ENCODE measurements at places on chromosomes 16 and 17.

DNA sequence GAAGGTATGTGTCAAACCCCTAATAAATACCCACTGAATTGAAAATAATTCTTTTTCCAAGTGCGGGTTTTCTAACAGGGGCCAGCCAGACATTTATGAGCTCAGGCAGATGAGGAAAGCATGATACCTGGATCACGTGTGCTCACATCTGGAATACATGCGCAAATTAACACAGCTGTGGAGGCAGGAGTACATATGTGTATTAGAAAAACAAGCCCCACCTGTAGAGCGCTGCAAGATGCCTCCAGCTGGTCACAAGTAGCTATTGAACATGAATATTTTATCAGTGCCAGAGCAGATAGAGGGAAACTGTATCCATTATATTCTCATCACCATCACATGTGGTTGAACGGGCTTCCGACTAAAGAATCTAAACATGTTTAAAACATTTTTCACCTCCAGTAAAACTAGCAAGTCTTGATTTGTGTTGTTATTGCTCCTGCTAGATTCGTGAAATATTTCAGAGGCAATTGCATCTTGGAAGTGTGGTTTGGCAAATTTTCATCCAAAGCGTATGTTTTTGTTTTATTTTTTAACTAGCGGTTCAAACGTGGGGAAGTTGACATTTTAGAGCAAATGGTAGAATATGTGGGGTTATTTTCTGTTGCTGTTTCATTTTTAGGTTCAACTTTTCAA is 482.8 kb downstream of the CDH13 start:
- no peak for DNase-seq

DNA sequence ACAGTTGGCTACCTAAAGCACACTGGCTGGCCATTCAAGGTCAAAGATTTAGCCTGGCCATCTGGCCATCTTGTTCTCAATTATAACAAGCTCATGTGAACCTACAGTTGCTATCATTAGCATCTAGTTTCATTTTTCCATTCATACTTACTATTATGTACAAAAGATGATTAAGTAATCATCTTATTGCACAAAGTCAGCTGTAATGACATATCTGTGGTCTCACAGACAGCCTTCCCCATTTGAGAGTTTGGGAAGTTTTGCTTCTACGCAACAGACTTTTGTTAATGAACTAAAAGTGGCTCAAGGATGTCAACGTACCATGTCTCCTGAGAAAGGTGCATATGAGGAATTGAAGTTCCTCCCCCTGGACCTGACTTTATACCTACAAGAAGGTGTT is 51.3 kb downstream of the HS3ST3B1 start:
- DNase-seq = no peak

DNA sequence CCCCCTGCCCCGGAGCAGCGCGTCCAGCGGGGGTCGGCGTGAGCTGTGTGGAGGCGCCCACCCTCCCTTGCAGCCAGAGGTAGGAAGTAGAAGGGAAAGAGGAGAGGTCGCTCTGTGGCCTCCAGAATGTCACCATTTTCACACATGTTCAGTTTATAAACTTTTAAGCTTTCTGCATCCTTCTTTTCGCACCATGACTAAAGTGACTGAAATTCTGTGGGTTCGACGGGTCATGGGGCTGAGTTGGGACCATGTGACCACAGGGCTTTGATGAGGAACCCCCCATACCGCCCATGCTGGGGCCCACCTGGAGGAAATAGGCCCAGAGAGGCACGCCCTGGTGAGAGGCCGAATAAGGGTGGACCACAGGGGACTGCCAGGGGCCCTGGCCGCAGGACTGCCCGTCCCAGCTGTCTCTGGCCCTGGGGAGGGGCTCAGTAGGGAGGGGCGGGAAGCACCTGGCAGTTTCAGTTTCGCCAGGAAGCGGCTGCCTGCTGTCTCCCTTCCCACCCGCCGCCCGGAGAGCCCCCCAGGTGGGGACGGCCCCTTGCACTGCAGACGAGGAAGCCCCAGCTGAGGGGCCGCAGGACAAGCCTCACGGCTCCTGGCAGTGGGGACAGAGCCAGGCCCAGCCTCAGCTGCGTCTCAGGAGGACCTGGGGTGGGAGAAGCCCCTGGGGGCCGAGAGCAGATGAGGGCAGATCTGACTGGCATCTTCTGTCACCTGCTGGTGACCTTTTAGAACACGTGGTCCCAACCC is 9.0 kb downstream of the CBFA2T3 start:
- DNase-seq = no peak

DNA sequence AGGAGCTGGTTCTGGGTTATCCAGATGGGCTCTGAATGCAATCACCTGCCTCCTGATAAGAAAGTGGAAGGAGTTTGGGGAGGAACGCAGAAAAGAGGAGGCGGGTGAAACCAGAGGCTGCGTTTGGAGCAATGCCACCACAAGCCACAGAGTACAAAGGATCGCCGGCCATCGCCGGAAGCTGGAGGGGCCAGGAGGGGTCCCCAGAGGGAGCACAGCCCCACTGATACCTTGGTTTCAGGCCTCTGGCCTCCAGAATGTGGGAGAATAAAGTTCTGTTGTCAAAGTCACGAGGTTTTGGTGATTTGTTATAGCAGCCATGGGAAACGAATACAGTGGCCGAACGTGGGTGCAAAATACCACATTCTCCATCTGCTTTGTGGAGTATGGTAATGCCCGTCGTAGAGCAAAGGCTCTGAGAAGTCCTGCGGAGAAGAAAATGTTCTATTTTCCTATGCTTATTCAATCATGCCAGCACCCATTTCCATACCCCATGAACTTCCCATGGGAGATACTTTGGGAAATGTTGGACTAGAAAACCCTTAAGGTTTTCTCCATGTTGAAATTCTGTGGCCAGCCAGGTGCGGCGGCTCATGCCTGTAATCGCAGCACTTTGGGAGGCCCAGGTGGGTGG is 51.4 kb downstream of the ZDHHC7 start:
- no peak for DNase-seq

DNA sequence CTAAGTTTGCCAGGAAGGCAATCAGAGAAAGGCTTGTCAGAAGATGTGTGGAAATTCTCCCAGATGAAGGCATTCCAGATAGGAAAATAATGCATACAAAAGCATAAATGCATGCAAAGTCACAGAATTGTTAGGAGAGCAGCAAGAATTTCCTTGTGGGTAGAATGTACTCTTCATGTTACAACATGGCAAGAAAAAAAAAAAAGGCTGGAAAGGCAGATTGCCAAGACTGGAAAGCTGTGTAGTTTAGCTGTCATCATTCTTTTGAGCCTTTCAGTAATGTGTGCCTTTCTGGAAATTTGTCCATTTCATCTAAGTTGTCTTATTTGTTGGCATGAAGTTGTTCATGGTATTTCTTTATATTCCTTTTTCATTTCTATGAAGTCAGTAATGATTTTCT is 71.0 kb upstream of the EFCAB3 start:
- DNase-seq = no peak

DNA sequence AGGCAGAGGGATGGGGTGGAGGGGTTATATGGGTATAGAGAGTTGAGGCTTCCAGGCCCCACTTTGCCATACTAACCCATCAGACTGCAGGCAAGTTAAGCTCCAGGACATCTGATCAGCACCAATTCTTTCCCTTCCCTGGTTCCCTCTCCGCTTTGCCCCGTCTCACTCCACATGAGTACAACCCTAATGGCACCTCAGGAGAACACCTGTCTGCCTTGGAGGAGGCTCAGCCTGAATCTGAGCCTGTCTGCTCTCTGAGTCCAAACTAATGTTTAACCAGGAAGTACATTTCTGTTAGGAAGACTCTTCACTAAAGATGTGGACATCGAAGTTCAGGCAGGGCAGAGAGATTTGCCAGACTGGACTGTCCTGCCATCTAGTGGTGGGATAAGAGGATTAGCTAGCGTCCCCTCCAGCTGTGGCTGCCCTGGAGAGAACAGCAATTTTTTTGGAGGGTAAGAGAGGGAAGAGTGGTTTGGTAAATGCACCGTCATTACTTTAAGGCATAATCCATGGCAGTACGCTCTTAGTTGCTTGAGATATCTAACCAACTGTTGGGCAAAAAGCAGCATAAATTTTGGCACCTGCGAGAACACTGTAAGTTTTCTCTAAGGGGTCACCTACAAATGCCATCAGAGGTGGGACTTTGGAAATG is 29.2 kb upstream of the LRRC75A start:
- DNase-seq = peak; percentile 52

DNA sequence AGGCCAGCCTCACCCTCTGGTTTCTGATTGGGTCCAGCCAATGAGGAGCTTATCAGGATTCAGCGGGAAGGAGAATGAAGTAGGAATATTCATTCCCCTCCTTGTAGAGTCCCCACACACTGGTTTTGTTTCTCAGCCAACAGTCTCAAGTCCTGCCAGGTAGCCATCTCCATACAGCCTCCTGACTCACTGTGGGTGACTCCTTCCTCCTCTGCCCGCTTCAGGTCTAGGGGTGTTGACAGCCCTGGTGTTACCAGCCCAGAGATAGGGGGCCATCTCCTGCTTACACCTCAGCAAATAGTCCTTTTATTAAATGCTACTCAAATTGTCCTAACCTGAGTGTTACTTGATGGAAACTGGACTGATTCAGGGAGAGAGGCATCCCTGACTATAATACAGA is 4.0 kb upstream of the MFAP4 start:
- DNase-seq = no peak

GRCh38 chr17:30957741-30958140 is 13.1 kb upstream of the RNF135 start:
- DNase-seq = no peak

- DNase-seq = peak; percentile 45
Observed at GRCh38 chr17:50479522-50480141, 972 bp downstream of the RSAD1 start.

DNA sequence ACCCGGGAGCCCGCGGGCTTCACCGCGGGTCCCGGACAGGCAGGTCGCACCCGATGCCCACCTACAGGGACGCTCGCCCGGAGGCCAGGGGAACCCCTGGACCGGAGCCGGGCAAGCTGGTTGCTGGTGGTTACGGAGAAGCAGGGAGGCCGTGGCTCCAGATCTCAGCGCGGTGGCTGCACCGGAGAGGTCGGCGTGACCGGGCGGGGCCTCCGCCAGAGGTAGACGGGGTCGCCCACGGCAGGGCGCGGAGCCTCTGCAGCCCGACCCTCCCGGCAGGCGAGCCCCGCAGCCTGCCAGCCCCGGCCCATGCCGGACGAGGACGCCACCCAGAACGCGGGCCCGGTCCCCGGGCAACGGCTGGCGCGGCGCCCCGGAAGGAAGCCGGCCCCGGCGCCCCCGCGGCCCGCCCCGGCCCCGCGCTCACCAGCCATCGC is 341 bp downstream of the PCYT2 start:
- no peak for DNase-seq

GRCh38 chr17:50026837-50027171 is 29.1 kb upstream of the ITGA3 start:
- peak; percentile 69 for DNase-seq

- no peak for DNase-seq
Observed at GRCh38 chr16:72246423-72246822, 74.5 kb upstream of the PMFBP1 start.

GRCh38 chr17:68641276-68642117 is 40.3 kb upstream of the FAM20A start:
- no peak for DNase-seq

GRCh38 chr17:70107441-70107840 is 32.4 kb downstream of the KCNJ16 start:
- DNase-seq = no peak

DNA sequence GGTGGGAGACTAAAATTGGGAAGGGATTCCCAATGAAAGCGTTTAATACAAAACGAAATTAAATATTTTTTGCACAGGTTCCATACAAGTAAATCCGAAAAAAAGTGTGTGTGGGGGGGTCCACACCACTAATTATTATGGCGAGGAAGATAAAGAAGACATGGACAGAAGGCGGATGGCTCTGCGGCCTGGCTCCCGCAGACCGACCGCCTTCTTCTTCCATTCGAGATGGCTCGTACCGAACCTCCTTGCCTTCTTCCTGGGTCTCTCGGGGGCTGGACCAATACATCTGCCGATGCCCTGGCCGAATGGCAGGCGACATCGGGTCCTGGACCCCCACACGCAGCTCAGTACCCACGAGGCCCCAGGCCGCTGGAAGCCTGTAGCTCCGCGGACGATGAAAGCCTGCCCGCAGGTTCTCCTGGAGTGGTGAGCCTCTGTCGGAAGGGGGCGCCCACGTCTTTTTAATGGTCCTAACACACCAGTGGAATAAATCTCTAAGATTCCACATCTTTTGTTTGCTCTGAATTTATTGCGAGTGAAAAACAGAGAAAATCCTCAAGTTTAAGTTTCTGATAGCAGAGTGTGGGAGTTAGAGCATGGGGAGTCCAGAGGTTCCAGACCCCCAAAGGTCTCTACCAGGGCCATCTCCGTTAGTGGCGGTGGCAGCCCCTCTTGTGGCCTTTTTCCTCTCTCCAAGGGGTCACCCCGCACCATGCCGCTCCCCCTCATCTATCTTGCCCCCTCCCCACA is 1.4 kb downstream of the PRAC2 start:
- DNase-seq = peak; percentile 69

- no peak for DNase-seq
Observed at GRCh38 chr16:75114946-75115825, 1.4 kb downstream of the LDHD start.

GRCh38 chr16:88883117-88883895 is 16.8 kb upstream of the PABPN1L start:
- no peak for DNase-seq

- no peak for DNase-seq
Observed at GRCh38 chr17:14372461-14372860, 71.6 kb downstream of the HS3ST3B1 start.

- DNase-seq = no peak
Observed at GRCh38 chr17:74631468-74632450, 8.2 kb upstream of the CD300E start.

DNA sequence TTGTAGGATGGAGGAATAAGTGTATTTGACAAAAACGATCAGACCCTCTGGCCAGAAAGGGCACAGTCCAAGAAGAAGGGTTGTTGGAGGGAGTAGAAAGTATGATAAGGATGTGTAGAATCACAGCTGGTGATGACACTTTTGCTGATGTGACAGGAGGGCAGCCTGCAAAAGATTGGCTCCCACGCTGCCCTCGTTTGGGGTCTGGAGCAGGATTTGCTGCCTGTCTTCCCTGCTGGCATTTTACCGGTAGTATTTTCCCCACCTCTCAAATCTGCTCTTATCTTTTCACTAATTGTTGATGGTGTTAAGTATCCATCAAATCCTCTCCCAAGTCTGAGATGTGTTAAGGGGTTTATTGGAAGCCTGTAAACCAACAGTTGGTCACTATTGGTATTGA is 208.8 kb downstream of the CCDC182 start:
- DNase-seq = no peak

- no peak for DNase-seq
Observed at GRCh38 chr17:78001182-78001581, 42.7 kb downstream of the TNRC6C start.

GRCh38 chr16:81094771-81095251 is 1.4 kb downstream of the GCSH start:
- no peak for DNase-seq

DNA sequence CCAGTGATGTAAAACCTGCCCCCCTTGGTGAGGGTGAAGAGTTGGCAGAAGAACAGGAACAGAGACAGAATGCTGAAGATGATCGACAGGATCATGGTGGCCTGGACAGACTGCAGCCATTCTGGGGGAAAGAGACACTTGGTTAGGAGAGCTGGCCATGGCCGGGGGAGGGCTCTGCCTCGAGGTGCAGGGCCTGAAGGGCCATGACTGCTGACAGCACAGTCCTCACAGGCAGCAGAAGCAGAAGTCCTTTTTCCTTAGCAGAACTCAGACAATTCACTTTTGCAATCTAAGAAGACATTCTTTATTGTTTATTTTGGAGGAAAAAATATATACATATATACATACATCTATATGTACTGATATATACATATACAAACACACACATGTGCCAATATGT is 25.6 kb downstream of the PMP22 start:
- no peak for DNase-seq

Measured in T-cell (primary cell).